ENCODE measurements at places on chromosomes 12 and 14. TPM values are rescaled to one million over a fixed set of nuclear protein-coding genes. Genes with fewer than 3 reads are reported as not detected.

- DNase-seq: no peak
These were observed 19.1 kb downstream of the ANG start for GRCh38 chr14:20707622-20708021.

The IRF2BPL gene
- 17.6 TPM for polyA plus RNA-seq

The BICDL1 gene
- 0.02 TPM for polyA plus RNA-seq

The ANKRD13A gene
- 268 TPM for polyA plus RNA-seq

Measured in BJ (cell line).